DMS 273 treated with DMSO at 0.1 percent for 48 hours (cell line): ENCODE measurements at places on chromosomes 12 and 14.

DNA sequence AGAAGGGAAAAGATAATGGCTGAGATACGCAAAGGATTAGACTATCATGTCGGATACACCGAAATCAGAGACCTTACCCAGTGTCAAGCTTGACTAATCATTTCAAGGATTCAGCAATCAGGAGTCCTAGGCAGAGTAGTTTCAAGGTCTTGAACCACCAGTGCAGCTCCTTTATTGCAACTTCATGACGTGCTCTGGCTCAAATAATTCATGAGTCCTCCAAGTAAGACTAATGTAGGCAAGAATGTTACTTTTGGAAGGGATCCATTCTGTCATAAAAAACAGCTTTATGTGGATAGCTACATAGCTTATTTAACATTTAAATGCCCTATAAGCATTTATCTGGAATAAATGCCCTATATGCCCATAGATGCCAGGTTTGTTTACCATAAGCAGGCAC, 123.2 kb downstream of the LMO3 start:
- DNase-seq: no peak

GRCh38 chr12:53543539-53543938, 36.3 kb upstream of the NPFF start:
- no peak for DNase-seq

DNA sequence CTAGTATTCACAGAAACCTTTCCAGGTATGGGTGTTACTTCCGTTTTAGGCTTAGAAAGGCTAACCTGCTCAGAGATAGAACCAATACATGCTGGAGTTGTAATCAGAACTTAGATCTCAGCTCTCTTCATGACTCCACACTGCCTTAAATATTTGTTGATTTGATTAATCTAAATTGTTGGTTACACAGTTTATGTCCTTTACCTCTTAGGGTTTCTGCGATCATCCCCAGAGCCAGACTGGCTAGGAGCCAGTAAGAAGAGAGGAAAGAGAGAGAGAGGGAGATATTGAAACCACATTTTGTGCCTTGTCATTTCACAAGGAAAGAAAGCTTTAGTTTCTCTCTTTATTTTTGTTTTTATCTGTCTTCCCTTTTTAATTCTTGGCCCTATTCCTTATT, 16.8 kb upstream of the MGP start:
- no peak for DNase-seq

- no peak for DNase-seq
These were observed 12.9 kb upstream of the TRIM9 start for GRCh38 chr14:51107801-51108200.

- no peak for DNase-seq
These were observed 5.6 kb downstream of the GON7 start for GRCh38 chr14:93201155-93201704.

DNA sequence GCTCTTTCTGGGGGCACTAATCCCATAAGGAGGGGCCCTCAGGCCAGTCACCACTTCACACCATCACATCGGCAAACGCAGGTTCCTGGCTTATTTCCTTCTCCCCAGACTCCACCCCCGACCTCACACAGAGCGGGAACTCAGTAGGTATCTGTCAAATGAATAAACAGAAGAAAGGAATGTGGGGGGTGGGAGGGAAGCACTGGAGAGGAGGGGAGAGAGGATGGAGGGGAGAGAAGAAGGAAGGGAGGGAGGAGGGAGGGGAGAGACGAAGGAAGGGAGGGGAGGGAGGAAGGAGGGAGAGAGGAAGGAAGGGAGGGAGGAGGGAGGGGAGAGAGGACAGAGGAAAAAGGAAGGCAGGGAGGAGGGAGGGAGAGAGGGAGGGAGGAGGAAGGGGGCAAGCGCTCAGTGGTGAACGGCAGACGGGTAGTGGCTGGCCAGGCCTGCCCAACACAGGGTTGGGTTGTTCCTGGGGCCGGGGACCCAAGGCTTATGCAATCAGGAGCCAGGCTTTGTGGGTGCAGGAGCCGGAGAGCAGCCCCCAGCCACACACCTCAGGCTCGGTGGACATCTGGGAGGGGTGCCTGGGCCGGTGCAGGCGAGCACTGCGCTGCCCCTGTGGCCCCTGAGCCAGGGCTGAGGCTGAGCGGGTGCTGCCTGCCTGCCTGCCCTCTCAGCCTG, 52.6 kb upstream of the FBRSL1 start:
- no peak for DNase-seq

- no peak for DNase-seq
These were observed 1.6 kb upstream of the ASB2 start for GRCh38 chr14:93977790-93978581.

- DNase-seq: no peak
These were observed 274.7 kb downstream of the ZFP36L1 start for GRCh38 chr14:68518166-68518565.

DNA sequence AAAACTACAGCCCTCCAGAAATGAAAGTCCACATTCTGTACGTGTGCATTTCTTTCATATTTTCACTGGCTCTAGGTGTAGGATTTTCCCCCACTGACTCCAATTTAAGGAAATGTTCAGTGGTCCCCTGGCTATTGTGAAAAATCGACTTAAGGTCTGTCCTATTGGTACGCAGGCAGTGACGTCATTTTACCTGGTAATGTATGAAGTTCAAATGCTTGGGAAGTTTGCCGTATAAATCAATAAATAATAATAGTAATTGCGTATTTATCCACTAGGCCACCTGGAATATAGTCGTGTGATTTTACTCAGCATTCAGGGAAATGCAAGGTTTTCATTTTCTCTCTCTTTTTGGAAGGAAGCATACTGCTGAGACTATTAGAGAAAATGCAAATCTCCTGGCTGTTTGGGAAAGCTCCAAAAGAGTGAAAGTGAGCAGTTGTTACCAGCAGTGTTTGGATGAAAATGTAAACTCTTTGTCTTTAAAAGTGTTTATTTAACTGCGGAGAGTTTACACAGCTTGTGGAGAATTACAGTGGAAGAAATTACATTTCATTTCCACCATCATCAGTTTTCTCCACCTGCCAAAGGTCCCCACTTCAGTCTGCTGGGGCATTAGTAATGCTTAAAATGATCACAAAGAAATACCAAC, 107.0 kb downstream of the EXOC5 start:
- DNase-seq: no peak

DNA sequence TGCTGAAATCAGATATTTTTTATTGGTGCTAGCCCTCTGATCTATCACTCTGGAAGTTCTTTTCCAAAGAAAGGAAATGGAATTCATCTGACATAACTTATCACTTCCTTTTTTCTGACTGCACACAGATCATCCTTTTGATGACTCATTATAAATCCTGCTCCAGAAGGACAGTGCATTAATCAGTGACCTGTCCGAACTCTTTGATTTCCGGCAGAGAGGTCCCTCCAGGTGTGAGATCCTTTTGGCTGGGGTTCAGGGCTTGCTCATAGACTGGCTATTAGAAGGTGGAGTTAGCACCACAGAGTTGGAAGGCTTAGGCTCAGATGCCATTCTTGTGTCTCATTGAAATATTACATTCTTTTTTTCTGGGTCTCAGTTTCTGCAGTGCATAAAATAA, 328.2 kb downstream of the ZFP36L1 start:
- DNase-seq: no peak
